ENCODE measurements at places on chromosomes 4 and X.

GRCh38 chr4:42965326-42965725 lies 72.8 kb downstream of the GRXCR1 start:
- H3K4me3 ChIP-seq = no peak overlapping the region
- no peak overlapping the region for H3K27ac ChIP-seq
- H3K27me3 ChIP-seq = no peaks in the 10 kb centered on the region
- no peak for DNase-seq
- H3K36me3 ChIP-seq = no peaks in the 10 kb centered on the region

DNA sequence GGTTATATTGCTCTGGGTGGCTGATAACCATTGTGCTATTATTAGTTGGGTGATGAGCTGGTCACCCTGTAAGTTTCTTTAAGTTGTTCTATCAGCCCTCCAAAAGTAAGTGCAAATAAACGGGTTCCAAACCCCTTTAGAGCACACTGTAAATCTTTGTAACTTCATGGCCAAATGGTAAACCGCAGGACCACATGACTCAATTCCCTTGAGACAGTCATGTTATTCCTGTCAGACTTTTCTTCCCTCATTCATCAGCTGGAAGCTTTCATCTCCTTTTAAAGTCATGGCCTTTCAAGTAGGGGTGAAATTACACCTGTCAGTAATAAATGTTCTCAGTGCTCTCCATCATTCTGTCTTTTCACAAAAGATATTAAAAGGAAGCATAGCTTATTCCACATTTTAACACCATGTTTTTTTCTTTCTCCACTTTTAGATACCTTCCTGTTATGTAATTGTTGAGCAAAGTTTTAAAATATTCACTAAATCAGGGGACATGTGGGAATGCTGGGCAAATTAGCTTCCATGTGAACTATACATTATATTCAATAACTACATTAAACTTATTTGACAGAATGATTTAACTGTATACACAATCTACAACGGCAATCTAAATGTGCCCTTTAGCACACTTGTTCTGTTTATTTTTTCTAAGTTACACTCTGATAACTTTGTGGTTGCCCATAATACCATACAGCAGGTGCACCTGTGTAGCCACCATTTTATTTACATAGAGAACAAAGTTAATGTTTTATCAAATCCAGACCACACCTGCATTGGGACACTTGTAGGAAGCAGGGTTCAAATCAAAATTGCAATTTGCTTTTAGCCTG lies 275.5 kb downstream of the CFAP299 start:
- H3K27ac ChIP-seq = no peak overlapping the region
- DNase-seq = no peak
- no peaks in the 10 kb centered on the region for H3K27me3 ChIP-seq
- peaks cover 11% of the 10 kb centered on the region for H3K4me1 ChIP-seq

GRCh38 chrX:10021461-10022272 lies 54.5 kb downstream of the CLDN34 start:
- no peak for DNase-seq
- H3K4me1 ChIP-seq = peaks cover 17% of the 10 kb centered on the region
- no peak overlapping the region for H3K27ac ChIP-seq
- peaks cover 22% of the 10 kb centered on the region for H3K27me3 ChIP-seq

GRCh38 chr4:37971202-37971601 lies 11.0 kb downstream of the PTTG2 start:
- H3K27me3 ChIP-seq = no peaks in the 10 kb centered on the region
- H3K27ac ChIP-seq = no peak overlapping the region
- no peak overlapping the region for H3K4me3 ChIP-seq
- no peaks in the 10 kb centered on the region for H3K36me3 ChIP-seq

GRCh38 chrX:65589304-65589703 lies 54.7 kb upstream of the LAS1L start:
- no peak for DNase-seq
- H3K27me3 ChIP-seq = peaks cover 42% of the 10 kb centered on the region
- H3K36me3 ChIP-seq = no peaks in the 10 kb centered on the region
